Jurkat, Clone E6-1 (cell line): ENCODE measurements at places on chromosomes 12 and 14.

- DNase-seq: no peak
These were observed 72.9 kb upstream of the DDX11 start for GRCh38 chr12:31000751-31001150.

- no peak for DNase-seq
These were observed 88.0 kb upstream of the TMEM132C start for GRCh38 chr12:128178966-128179365.

GRCh38 chr14:54420478-54421142 is 20.6 kb downstream of the CNIH1 start:
- DNase-seq: no peak

- DNase-seq: no peak
These were observed 368.6 kb downstream of the DAD1 start for GRCh38 chr14:22220427-22220826.

- no peak for DNase-seq
These were observed 48.7 kb downstream of the NOS1 start for GRCh38 chr12:117312770-117313169.

DNA sequence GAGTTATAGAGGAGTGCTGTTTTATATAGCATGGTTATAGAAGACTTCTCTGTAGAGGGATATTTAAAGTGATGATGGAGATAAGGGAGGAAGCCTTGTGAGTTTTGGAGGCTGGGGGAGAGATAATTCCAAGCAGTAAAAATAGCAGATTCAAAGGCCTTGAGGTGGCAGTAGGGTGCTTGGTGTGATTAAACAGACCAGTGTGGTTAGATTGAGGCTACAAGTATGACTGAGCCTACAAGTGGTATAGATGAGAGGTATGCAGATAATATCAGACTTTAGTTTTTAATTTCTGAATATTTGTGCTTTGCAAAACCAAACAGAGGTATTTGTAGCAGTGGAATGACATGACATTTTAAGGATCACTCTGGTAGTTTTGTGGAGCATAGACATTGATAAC is 20.3 kb downstream of the FANCM start:
- DNase-seq: no peak

- no peak for DNase-seq
These were observed 6.3 kb downstream of the ZNF839 start for GRCh38 chr14:102325791-102326345.

GRCh38 chr12:52672321-52672933 is 7.8 kb downstream of the KRT1 start:
- no peak for DNase-seq

GRCh38 chr14:77026930-77027537 is 1.5 kb downstream of the IRF2BPL start:
- DNase-seq: no peak

GRCh38 chr12:95262808-95263207 is 45.2 kb downstream of the VEZT start:
- DNase-seq: no peak

DNA sequence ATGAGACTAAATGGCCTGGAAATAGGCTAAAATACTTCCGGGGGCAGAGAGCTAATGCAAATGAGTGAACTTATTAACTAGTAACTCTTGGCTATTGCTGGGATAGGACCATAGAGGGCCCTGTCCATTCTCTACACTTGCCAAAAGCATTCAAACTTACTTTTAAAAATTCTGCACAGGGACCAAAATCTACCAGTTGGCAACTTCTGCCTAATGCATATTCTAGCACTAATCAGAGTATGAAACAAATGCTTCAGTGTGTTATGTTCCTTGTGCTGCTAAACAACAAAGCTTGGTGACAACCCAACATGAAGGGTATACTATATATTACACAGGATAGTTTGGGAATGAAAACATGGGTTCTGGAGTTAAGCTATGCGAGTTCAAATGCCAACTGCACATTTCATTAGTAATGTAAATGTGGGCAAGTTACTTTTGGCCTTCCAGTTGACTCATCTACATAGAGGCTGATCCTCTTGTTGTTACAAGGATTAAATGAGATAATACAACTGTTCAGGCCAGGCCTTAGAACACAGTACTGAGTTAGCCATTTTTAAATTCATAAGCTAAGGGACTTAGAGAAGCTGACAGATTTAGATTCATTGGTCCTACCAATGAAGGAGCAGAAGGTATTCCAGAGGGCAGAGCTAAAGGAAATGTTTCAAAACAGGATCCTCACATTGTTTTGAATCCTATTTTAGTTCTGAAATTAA is 32.4 kb downstream of the HIGD1C start:
- DNase-seq: no peak

- no peak for DNase-seq
These were observed 58.0 kb downstream of the FAR2 start for GRCh38 chr12:29207120-29207519.

GRCh38 chr12:4202487-4202886 is 71.1 kb upstream of the CCND2 start:
- DNase-seq: no peak

- no peak for DNase-seq
These were observed 32.7 kb downstream of the DEPDC4 start for GRCh38 chr12:100234166-100234565.
